T-helper 2 cell (primary cell): ENCODE measurements at places on chromosomes 4 and X.

DNA sequence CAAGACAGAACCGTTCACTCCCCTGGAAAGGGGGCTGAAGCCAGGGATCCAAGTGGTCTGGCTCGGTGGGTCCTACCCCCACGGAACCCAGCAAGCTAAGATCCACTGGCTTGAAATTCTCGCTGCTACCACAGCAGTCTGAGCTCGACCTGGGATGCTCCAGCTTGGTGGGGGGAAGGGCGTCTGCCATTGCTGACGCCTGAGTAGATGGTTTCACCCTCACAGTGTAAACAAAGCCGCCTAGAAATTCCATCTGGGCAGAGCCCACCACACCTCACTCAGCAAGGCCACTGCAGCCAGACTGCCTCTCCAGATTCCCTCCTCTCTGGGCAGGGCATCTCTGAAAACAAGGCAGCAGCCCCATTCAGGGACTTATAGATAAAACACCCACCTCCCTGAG lies 13.4 kb upstream of the PBDC1 start:
- DNase-seq, result no peak

DNA sequence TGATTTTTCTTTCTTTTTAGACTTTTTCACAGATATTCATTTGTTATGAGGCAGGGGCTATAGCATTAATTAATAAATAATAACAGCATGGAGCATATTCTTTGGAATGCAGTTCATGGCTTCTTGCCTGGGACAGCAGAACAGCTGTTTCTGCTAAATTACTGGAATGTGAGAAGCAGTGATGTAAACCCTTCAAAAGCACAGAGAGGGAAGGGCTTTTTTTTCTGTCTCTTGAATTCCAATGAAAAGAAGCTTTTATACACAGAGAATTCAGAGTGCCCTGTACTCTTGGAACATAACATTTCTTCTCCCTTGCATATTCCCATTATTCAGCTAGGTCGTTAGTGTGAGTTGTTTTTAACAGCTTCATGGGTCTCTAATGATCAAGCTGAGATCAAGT lies 28.5 kb upstream of the ANK2 start:
- DNase-seq, result no peak

GRCh38 chr4:104649631-104650030 lies 154.9 kb upstream of the CXXC4 start:
- DNase-seq, result no peak

GRCh38 chr4:149972407-149972806 lies 105.8 kb upstream of the DCLK2 start:
- DNase-seq, result no peak

GRCh38 chr4:38400946-38401345 lies 263.1 kb upstream of the KLF3 start:
- no peak for DNase-seq

DNA sequence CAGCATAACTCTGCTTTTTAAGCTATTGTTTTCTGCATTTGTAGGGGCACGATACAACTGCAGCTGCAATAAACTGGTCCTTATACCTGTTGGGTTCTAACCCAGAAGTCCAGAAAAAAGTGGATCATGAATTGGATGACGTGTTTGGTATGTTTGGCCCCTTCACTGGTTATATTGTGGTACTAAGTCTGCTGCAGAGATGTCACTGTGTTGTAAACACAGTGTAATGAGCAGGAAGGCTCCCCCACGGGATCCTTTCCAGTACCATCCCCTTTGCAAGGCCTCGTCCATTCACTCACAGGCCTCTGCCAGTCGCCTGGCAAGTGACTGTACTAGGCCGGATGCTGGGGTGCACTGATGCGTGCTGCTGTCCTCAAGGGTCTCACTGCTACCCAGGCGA lies 13.8 kb downstream of the CYP4V2 start:
- DNase-seq, result no peak

DNA sequence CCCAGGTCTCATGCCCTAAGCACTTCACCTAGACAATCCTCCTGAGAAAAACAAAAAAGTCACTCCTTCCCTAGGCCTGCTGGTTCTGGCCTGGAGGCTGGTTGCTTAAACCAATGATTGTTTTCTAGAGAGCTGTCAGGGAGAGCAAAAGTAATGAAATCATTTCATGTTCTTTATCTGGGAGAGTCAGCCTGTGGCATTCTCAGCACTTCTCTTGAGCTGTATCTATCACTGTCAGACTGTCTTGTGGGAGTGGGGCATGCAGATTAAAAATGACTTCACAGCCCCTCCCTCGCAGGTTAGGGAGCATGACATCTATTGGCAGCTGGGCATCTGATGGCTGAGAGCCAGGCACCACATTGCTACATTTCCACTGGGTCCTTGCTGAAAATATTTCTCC lies 20.4 kb upstream of the TMEM154 start:
- DNase-seq, result no peak
